ENCODE measurements at places on chromosomes 5 and 9. TPM values are rescaled to one million over a fixed set of nuclear protein-coding genes. Genes with fewer than 3 reads are reported as not detected.

- DNase-seq: no peak
These were observed 68.9 kb downstream of the CSF2 start for GRCh38 chr5:132142459-132142858.

GRCh38 chr9:86424251-86424891, 70.2 kb upstream of the TUT7 start:
- DNase-seq: no peak

DNA sequence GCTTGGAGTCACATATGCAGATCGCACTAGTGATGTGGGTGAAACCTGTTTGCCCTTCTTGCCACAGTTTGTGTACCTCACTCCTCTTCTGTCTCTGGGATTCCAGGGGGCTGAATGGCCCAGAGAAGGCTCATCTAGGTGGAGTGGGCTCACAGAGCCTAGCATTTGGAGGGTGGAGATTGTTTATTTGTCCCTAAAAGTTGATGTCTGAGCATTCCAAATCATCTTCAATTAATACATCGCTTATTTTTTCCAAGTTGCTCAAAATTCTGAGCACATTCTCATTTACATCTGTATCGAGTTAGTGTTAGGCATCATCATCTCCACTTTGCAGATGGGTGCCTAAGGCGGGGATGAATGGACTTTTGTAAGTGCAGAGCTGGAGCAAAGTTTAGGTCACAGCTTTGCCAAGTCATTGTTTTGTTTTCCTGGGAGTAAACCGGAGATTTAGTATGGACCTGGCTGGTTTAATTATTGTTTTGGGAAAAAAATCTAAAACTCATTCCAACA, 2.0 kb downstream of the ABL1 start:
- DNase-seq: no peak

GRCh38 chr9:134195558-134195957, 31.2 kb upstream of the RNU6ATAC start:
- DNase-seq: no peak

Gene CSF1R
- 8.9 TPM for total RNA-seq

Gene TXNDC8
- not detected for total RNA-seq

- no peak for DNase-seq
These were observed 1.1 kb downstream of the CNOT6 start for GRCh38 chr5:180495292-180495691.

- no peak for DNase-seq
These were observed 532.5 kb downstream of the KIF4B start for GRCh38 chr5:155546075-155546474.

- no peak for DNase-seq
These were observed 2.2 kb downstream of the TNIP1 start for GRCh38 chr5:151078490-151079262.

DNA sequence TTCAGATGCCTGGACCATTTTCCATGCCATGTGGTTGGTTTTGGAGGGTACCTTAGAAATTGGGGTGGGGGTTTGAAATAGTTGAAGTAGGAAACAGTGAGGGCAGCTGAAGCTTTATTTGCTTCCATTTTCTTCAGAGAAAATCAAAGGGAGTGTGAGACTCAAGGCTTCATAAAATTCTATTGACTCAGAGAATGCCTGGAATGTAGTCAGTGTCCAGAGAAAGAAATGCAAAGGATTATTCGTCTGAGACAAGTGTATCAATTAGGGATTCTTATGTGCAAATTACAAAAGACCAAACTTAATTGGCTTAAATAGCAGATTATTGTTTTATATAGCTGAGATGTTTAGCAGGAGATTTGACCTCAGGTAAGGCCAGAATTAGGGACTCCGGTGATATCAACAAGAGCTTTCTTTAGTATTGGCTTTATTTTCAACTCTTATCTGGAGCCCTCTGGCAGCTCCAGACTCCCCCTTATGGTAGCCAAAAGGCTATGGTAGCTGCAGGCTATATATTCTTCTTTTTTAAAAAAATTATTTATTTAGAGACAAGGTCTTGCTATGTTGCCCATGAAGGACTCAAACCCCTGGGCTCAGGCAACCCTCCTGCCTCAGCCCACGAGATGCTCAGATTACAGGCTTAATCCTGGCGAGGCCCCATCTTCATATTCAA, 38.9 kb downstream of the PTTG1 start:
- no peak for DNase-seq

DNA sequence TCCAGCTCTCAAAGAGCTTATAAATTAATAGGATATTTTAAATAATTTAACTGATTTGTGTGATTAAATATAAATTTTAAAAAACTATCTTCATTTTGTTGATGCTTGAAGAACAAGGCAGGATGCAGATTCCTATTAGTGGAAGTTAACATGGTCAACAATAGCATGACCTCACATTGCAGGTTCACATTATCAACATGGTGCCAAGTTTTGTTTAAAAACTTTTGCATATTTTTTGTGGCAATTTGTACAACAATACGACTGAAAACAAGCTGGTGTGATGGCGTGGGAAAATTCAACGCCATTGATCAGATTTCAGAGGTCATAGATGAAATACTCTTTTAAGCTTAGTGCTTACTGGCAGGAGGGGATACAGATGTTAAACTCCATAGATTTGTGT, 114.1 kb upstream of the MYO10 start:
- no peak for DNase-seq

Gene MOB3B
- 16.3 TPM for total RNA-seq

- DNase-seq: no peak
These were observed 767.7 kb downstream of the DTWD2 start for GRCh38 chr5:118220556-118221195.

Gene CREBRF
- 35.0 TPM for total RNA-seq

DNA sequence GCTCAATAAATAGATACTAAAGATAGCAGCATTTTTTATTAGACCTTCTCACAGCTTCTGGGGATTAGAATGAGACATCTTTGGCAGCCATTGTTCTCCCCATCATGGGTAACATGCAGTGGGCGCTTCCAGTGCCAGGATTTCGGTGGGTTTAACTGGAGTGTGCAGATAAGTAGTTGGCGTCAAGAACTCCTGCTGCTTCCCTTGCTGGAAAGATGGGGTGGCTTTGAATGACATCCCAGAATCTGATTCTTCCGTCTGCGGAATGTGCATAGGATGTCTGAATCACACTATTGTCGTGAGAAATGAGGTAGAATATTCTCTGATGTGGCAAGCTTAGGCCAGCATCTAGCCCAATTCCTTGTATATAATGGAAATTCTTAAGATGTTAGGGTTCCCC, 7.3 kb downstream of the SFXN1 start:
- no peak for DNase-seq

Gene PCDHGB4
- total RNA-seq: 1.4 TPM

DNA sequence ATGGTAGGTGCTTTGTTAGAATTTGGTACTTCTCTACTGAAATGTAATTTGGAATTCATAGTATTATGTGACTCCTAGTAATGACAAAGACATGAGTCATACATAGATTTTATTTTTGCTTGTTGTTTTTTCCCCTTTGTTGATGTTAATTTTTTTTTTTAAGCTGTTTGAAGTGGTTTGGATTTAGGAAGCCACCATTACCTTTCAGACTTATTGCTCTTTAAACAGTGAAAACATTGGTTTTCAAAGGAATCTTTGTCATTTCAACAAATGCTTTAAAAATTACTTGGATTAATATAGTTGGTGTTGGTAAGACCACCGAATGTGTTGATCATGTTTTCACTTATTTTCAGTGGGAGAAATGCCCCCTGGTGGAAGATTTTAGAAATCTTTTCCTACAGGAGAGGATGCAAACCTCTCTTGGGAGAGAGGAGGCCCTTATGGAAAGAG, 170.1 kb upstream of the PITX1 start:
- no peak for DNase-seq

DNA sequence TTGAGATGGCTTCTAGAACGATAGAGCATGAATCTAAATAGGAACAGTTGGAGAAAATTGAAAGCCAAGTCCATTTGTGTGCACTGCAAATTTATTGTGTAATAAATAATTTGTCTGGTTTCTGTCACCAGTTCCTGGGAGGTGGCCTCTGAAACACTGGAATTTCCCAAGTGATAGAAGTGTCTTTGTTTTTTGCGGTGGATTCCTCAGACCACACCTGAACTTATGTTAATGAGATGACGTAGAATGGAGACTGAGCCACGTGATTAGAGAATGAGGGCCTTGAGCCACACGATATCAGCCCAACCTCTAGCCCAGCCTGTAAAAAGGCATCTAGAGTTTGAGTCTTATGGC, 105.1 kb downstream of the MSX2 start:
- DNase-seq: no peak

Gene MRPL50
- 6.3 TPM for total RNA-seq

DNA sequence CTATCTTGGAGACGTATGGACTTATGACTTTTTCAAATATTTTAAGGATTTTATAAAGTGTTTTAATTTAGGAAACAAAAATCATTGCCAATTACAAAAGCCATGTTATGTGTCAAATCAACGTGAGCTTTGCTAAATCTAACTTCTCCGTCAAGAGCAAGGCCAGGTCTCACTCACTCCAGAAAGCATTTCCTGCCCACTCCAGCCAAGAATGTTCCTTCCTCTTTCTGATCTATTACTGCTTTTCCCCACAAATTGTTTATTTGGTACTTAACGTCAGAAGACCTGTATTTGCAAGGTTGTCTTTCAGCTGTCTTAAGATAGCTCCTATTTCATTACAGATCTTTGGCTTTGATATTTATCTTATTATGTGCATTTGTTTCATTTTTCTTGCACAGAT, 193.5 kb upstream of the HAPLN1 start:
- no peak for DNase-seq

Gene SLC34A3
- total RNA-seq: not detected

Gene GKAP1
- 37.0 TPM for total RNA-seq

GRCh38 chr5:149367249-149367971, 9.6 kb downstream of the PCYOX1L start:
- DNase-seq: no peak

DNA sequence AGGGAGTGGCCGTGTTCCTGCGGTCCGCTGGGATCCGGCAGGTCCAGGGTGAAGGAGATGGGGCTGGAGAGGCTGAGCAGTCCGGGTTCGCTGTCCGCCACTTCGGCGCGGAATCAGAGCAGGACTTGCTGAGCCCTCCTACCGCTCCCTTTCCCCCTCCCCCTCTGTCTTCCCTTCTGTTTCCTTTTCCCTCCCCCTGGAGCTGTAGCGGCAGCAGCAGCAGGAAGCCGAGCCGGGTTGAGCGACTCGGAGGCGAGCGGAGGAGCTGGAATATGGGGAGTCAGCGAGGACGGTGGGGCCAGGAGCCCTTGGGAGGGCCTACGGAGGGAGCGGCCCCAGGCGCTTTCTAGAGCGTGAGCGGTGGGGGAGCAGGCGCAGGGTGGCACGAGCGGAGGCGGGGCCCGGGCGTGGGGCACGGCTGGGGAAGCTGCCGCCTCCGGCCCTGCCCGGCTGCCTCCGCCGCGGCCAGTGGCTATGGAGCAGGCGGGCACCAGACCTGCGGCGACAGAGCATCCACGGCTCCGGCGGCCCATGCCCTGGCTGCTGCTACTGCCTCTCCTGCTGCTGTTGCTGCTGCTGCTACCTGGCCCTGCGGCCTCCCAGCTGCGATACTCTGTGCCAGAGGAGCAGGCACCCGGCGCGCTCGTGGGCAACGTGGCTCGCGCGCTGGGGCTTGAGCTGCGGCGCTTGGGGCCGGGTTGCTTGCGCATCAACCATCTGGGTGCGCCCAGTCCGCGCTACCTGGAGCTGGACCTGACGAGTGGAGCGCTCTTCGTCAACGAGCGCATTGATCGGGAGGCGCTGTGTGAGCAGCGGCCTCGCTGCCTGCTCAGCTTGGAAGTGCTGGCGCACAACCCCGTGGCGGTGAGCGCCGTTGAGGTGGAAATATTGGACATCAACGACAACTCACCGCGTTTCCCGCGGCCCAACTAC, at the start of gene PCDHAC2:
TSS of gene PCDHAC2 (plus strand) at position 184 of the 933 bp plus-strand sequence. CDS start at position 475, 291 bp downstream.
- DNase-seq: no peak

DNA sequence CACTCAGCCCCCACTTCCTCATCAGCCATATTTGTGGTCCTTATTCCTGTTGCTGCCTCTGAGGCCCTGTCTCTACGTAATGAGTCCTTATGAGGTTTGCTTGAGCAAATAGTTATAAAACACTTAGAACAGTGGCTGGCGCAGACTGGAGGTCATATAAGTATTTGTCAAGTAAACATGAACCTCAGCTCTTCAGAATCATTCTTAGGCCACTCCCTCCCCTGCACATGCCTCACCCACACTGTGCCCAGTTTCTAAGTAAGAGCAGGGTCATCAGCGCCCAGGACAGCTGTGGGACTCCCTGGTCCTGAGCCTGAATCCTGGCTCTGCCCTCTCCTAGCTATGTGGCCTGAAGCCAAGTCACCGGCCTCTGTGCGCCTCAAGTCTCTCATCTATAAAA, 4.0 kb downstream of the ST6GALNAC4 start:
- DNase-seq: no peak

Gene IL4
- not detected for total RNA-seq

- DNase-seq: no peak
These were observed 7.6 kb downstream of the SLC6A7 start for GRCh38 chr5:150197476-150197875.

DNA sequence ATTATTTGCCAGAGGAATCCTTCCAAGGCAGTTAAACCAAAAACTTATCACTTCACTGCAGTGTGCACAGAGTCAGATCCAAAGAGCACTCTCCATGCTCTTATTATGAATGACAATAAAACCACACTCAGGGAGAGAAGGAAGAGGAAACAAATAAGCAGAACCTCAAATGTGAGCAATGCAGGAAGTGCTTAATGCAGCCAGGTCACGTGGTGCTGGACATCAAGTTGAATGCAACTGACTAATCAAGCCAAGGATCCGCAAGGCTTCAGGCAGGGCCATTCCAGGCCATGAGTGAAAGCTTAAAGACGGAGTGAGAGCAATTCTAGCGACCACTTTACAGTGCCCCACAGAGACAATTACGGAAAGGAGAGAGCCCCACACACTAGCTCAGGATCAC, 230.4 kb upstream of the PUM3 start:
- DNase-seq: no peak

DNA sequence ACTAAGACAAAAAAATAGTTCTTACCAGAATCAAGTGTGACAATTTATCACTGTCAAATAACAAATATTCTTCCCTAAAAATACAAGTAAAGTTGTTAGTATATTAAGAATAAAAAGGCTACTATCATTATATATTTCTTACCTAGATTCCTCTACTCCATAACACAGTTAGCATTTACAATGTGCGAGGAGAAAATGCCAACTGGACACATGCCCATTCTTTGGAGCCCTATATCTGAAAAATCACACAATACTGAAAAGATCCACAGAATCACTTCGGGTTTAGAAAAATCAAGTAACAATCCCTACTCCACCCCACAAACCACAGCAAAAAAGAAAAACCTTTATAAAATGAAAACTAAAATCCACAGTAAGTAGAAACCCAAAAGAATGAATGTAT, 70.9 kb downstream of the PKD2L2 start:
- DNase-seq: no peak

DNA sequence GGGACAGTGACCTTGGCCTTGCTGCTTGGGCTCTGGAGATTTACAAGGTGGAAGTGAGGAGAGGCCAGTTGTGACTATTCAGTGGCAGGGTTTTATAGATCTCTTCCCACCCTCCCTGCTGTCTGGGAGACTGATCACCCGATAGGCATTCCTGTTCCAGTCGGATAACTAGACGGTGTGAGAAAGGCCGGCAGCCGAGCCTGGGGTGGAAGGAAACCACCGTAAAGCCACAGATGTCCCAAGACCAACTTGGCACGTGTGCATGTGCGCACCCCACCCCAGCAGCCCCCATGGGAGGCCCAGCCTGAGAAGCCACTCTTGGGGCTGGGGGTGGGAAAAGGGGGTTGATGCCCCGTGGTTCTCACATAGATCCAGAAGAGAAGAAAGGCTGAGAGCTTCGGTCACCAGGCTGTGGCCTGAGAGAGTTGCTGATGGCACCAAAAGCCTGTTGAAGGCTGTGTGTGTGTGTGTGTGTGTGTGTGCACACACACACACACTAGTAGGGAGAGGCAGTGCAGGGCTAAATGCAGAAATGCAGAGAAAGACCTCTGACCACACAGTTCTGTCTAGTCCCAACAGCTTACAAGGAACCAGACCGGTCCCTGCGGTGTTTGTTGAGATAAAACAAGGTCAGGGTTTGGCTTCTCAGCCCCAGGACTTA, 225.8 kb downstream of the FANCC start:
- DNase-seq: no peak
